ENCODE measurements at places on chromosomes 5 and 9. TPM values are rescaled to one million over a fixed set of nuclear protein-coding genes. Genes with fewer than 3 reads are reported as not detected.

DNA sequence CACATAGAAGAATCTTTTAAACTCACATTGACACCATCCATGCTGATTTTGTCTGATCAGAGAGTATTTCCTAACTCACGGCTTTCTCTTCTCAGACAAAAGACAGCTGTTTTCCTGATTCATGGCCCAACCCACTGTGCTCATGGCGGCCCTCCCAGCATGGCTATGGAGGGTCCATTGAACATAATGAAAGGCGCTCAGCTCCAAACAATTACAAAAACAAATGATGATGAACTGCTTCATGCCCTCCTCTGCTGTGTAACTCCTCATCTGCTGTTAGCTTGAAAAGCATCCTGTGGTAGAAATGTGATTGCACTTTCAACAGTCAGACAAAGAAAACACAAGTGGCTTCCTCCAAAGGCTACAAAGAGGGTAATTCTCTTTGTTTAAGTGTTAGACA lies 673.8 kb downstream of the PRELID2 start:
- H3K36me3 ChIP-seq, result no peaks in the 10 kb centered on the region
- no peak for DNase-seq
- no peaks in the 10 kb centered on the region for H3K27me3 ChIP-seq
- H3K27ac ChIP-seq, result no peak overlapping the region
- H3K4me1 ChIP-seq, result no peaks in the 10 kb centered on the region
- no peak overlapping the region for H3K4me3 ChIP-seq

GRCh38 chr9:73701415-73702057 lies 549.9 kb downstream of the ANXA1 start:
- no peaks in the 10 kb centered on the region for H3K27me3 ChIP-seq
- H3K4me1 ChIP-seq, result no peaks in the 10 kb centered on the region
- no peak overlapping the region for H3K4me3 ChIP-seq
- H3K36me3 ChIP-seq, result no peaks in the 10 kb centered on the region
- DNase-seq, result no peak

- no peaks in the 10 kb centered on the region for H3K4me1 ChIP-seq
- DNase-seq, result no peak
- no peaks in the 10 kb centered on the region for H3K36me3 ChIP-seq
- no peak overlapping the region for H3K27ac ChIP-seq
- H3K4me3 ChIP-seq, result no peak overlapping the region
- no peaks in the 10 kb centered on the region for H3K27me3 ChIP-seq
These were observed 50.1 kb downstream of the JAKMIP2 start for GRCh38 chr5:147732291-147732883.

TLR4 gene
- 18.2 TPM for total RNA-seq

- no peaks in the 10 kb centered on the region for H3K36me3 ChIP-seq
- H3K4me1 ChIP-seq, result no peaks in the 10 kb centered on the region
- DNase-seq, result no peak
These were observed 456.0 kb upstream of the ITGA1 start for GRCh38 chr5:52331725-52332124.

GRCh38 chr5:128146671-128147070 lies 63.1 kb downstream of the SLC12A2 start:
- no peak overlapping the region for H3K27ac ChIP-seq
- no peak overlapping the region for H3K4me3 ChIP-seq
- no peaks in the 10 kb centered on the region for H3K36me3 ChIP-seq
- H3K27me3 ChIP-seq, result no peaks in the 10 kb centered on the region
- H3K4me1 ChIP-seq, result no peaks in the 10 kb centered on the region

- H3K4me1 ChIP-seq, result no peaks in the 10 kb centered on the region
- H3K4me3 ChIP-seq, result no peak overlapping the region
- no peak overlapping the region for H3K27ac ChIP-seq
These were observed 10.1 kb downstream of the ARRDC3 start for GRCh38 chr5:91373006-91373405.

GALNT10 gene
- total RNA-seq, result 52.8 TPM

- no peaks in the 10 kb centered on the region for H3K4me1 ChIP-seq
- H3K27me3 ChIP-seq, result no peaks in the 10 kb centered on the region
- no peaks in the 10 kb centered on the region for H3K36me3 ChIP-seq
These were observed 6.9 kb upstream of the UBAP1 start for GRCh38 chr9:34171753-34172535.

GRCh38 chr9:121259935-121260334 lies 8.0 kb upstream of the GSN start:
- no peak for DNase-seq
- no peak overlapping the region for H3K27ac ChIP-seq
- no peaks in the 10 kb centered on the region for H3K27me3 ChIP-seq
- H3K4me1 ChIP-seq, result no peaks in the 10 kb centered on the region
- no peak overlapping the region for H3K4me3 ChIP-seq

DNA sequence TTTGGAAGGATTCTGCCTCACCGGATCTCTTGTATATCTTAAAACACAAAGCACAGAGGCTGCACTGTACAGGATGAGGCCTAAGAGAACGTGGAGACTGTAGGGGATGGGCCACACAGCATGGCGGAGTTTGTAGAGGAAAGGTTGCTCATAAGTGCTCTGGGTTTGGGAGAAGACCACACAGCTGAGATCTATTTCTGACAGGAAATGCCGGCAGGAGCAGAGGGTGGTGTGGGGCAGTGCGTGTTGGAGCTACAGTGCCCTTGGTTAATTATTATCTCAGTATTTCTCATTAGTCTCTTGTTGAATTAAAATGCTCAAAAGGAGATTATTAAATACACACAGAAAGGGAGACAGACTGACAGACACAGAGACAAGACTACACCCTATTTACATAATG lies 9.6 kb downstream of the PALM2AKAP2 start:
- H3K4me3 ChIP-seq, result no peak overlapping the region
- no peaks in the 10 kb centered on the region for H3K27me3 ChIP-seq
- no peak overlapping the region for H3K27ac ChIP-seq
- no peaks in the 10 kb centered on the region for H3K4me1 ChIP-seq

DNA sequence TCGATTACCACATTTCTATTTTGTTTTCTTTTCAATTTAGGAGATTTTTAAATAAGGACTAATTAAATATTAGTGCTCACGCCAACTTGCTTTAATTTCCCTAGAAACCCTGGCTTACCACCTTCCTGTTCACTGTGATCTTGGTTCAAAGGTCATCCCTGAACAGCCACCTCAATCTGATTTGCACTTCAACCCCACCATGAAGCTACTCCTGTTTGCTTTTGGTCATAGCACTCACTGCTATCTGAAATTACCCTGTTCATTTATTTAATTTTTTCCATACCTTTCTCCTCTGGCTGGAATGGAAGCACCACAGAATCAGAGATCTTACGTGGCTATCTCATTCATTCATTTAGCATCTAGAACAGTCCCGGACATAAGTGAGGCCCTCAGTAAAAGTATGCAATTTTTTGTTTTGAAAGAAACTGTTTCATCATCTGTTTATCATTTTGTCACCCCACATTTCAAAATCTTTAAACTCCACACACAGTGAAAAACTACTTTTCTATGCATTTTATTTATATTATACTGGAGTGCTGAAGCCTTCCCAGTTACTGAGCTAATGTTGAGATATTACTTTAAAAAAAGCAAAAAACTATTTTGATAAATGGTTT lies 17.2 kb upstream of the ADAMTSL1 start:
- no peaks in the 10 kb centered on the region for H3K36me3 ChIP-seq
- H3K27ac ChIP-seq, result no peak overlapping the region
- no peak for DNase-seq
- no peak overlapping the region for H3K4me3 ChIP-seq
- no peaks in the 10 kb centered on the region for H3K4me1 ChIP-seq

KCNV2 gene
- not detected for total RNA-seq

CER1 gene
- 1.9 TPM for total RNA-seq

PCSK5 gene
- 339 TPM for total RNA-seq

FCN2 gene
- not detected for total RNA-seq

PCDHGA1 gene
- total RNA-seq, result not detected

GFI1B gene
- total RNA-seq, result 2.4 TPM

GRCh38 chr5:174326372-174326771 lies 280.9 kb downstream of the NSG2 start:
- no peak overlapping the region for H3K4me3 ChIP-seq
- no peak for DNase-seq
- H3K27ac ChIP-seq, result no peak overlapping the region
- H3K36me3 ChIP-seq, result no peaks in the 10 kb centered on the region

DNA sequence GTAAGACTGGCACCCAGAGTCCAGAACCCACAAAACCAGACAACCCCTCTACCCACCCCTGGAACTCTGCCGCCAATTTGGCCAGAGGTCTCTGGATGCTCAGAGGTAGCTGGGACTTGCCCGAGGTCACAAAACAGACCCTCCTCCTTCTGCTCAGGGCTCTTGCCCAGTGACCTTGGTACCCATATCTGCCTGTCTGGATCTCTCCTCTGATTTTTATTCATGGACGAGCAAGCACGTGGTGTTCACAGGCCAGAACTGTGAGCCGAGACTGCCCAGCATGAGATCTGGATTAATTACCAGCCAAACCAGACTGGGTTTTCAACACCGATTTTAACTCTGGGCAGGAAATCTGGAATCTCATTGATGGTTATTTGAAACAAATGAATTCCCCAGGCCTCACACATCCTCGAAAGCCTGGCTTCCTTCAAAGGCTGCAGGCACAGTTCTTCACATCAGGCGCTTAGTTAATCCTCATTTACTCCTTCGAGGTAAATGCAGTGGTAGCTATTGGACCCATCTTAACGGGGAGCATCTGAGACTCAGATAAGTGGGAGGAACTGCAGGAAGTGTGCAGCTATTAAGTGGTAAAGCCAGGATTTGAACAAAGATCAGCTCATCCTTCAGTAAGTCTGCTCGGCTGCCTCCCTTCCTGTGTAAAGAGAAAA lies 21.4 kb downstream of the COL27A1 start:
- no peaks in the 10 kb centered on the region for H3K4me1 ChIP-seq
- no peaks in the 10 kb centered on the region for H3K36me3 ChIP-seq
- no peaks in the 10 kb centered on the region for H3K27me3 ChIP-seq
- DNase-seq, result no peak

DNA sequence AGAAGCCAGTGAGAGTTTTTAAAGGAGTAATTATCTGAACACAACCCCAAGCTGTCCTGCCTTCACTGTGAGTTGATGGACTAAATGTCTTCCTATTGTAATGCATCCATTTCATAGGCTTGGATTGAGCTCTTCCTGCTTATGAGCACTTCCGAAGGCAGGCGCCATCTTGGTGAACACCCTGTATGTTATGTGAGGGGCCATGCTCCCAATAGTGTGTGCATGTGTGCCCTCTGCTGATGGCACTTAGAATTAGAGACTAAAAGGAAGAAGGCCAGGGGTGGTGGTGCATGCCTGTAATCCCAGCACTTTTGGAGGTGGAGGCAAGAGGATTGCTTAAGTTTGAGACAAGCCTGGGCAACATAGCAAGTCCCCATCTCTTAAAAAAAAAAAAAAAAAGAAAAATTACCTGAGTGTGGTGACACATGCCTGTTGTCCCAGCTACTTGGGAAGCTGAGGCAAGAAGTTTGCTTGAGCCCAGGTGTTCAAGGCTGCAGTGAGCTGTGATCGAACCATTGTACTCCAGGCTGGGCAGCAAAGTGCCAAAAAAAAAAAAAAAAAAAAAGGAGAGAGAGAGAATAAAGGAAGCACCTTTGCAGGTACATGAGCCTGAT lies 65.0 kb downstream of the C9orf152 start:
- H3K4me3 ChIP-seq, result no peak overlapping the region
- H3K36me3 ChIP-seq, result no peaks in the 10 kb centered on the region
- no peaks in the 10 kb centered on the region for H3K4me1 ChIP-seq
- DNase-seq, result no peak

DNA sequence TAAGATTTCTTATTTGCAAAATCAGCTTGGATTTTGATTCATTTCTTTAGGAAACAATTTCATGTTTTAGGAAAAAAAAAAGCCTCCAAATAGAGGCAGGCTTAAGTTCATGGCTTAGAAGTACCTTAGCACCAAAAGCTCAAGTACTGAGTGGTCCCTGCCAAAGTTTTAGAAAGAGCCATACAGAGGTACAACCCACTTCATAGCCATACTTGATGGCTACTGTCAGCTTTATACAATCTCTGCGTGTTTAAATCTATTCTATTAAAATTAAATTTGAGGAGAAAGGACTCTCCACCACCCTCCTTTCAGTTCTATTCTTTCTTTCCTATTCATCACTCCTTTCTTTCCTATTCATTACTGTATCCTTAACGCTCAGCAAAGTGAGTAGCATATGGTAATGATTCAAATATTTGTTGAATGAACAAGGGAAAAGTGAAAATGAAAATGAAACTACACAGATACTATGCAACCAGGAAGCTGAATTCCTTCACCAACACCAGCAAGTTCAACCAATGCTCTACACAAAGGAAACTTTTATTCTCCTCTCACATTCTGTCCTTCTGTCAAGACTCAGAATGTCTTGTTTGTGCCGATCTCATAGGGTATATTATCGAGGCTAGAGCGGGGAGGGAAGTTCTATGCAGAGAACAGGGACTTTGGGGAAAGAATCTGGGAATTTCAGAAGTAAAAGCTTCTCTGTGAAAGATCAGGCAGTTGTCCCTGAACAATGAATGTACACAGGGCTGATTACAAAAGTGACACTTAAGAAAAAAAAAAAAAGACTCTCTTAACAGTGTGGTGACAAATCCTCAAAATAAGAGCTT lies 138.6 kb upstream of the SPEF2 start:
- H3K4me3 ChIP-seq, result no peak overlapping the region
- H3K4me1 ChIP-seq, result no peaks in the 10 kb centered on the region
- no peaks in the 10 kb centered on the region for H3K27me3 ChIP-seq

DEPDC1B gene
- total RNA-seq, result 10.7 TPM

DNA sequence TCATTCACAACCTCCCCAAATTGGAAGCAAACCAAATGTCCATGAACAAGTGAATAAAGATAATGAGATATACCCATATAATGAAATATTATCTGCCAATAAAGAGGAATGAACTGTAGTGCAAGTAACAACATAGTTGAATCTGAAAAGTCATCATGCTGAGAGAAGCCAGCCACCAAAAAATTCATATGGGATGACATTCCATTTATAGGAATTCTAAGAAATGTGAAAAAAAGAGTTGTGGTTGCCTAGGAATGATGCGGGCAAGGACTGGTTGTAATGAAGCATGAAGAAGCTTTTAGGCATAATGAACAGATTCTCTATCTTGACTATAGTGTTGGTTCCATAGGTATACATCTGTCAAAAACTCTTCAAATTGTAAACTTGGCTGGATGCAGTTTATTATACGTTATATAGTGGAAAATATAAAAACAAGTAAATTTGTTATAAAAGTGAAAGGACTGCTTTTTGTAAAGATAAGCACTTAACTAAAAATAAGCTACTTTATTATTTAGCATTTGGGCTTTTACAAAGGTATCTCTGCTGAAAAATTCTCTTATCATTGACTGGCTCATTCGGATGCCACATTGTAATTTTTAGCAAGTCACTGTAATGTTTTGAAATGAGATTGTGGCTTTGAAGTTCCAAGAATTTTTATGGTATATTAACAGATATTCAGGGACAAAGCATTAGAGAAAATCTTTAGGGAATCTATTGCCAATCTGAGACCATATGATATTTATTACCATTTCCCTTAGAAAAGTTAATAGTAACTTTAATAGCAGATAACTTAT lies 21.2 kb upstream of the TTC23L start:
- H3K4me3 ChIP-seq, result no peak overlapping the region
- no peaks in the 10 kb centered on the region for H3K4me1 ChIP-seq
- DNase-seq, result no peak
- no peak overlapping the region for H3K27ac ChIP-seq
- no peaks in the 10 kb centered on the region for H3K36me3 ChIP-seq
- H3K27me3 ChIP-seq, result no peaks in the 10 kb centered on the region

C1QTNF3 gene
- 9.5 TPM for total RNA-seq
